Endothelial cell (in vitro differentiated cells): ENCODE measurements at places on chromosomes 13 and 19.

DNA sequence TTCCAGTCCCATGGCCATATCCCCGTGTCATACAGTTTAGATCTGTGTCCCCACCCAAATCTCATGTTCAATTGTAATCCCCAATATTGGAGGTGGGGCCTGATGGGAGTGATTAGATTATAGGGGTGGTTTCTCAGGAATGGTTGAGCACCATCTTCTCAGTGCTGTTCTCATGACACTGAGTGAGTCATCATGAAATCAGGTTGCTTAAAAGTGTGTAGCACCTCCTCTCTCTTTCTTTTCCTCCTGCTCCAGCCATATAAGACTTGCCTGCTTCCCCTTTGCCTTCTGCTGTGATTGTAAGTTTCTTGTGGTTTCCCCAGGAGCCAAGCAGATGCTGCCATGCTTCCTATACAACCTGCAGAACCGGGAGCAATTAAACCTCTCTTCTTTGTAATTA, 197.8 kb downstream of the NALCN start:
- DNase-seq, result no peak

DNA sequence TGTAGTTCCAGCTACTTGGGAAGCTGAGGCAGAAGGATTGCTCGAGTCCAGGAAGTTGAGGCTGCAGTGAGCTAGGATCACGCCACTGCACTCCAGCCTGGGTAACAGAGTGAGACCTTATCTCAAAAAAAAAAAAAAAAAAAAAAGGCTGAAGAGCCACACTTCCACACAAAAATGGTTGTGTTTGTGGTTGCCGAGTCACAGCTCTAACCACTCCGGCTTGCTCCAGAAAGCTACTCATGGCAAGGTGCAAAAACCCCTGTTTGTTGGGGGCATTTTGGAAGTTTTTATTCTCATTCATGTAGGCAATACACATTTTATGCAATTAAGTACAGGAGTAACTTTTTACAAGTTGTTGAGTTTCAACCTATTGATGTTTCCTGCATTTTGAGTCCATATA, 93.5 kb downstream of the INSR start:
- no peak for DNase-seq

GRCh38 chr19:45352914-45353796, 12.6 kb downstream of the KLC3 start:
- no peak for DNase-seq

DNA sequence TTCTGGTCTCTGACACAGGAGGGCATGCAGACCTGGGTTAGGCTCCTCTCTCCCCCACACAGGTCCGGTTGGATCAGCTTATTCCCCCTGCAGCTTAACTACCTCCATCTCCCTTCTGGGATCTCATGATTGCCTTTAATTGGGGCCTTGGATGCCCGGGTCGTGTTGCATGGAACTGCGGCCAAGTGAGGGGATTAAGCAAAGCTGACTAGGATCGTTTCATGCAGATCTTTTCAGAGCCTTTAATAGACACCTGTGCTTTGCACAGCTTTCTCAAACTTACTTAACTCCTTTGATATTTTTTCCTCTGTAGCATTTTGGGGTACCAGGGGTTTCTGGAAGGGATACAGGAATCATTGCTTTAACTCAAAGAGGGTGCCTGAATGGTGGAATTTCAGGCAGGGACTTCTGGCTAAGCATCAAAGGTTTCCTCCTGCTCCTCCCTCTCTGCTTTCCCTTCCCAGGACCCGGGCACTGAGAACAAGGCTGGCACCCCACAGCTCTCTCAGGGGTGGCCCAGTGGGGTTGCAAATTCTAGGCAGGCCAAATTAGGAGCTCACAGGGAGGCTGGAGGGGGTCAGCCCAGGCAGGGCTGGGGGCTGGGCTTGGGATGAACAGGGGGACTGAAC, 477 bp downstream of the NFILZ start:
- no peak for DNase-seq

GRCh38 chr13:29411481-29411880, 184.0 kb downstream of the SLC7A1 start:
- no peak for DNase-seq
